ENCODE measurements at places on chromosomes 1 and 21.

- DNase-seq: peak; percentile 21
Measured at GRCh38 chr1:224223819-224224714, 41.0 kb downstream of the DEGS1 start.

- no peak for DNase-seq
Measured at GRCh38 chr1:245247801-245248200, 93.0 kb downstream of the KIF26B start.

- no peak for DNase-seq
Measured at GRCh38 chr21:32336711-32337110, 38.1 kb downstream of the MRAP start.

- DNase-seq: peak; percentile 35
Measured at GRCh38 chr1:243526180-243526579, 270.3 kb downstream of the SDCCAG8 start.
